ENCODE measurements at places on chromosomes 2 and 18.

DNA sequence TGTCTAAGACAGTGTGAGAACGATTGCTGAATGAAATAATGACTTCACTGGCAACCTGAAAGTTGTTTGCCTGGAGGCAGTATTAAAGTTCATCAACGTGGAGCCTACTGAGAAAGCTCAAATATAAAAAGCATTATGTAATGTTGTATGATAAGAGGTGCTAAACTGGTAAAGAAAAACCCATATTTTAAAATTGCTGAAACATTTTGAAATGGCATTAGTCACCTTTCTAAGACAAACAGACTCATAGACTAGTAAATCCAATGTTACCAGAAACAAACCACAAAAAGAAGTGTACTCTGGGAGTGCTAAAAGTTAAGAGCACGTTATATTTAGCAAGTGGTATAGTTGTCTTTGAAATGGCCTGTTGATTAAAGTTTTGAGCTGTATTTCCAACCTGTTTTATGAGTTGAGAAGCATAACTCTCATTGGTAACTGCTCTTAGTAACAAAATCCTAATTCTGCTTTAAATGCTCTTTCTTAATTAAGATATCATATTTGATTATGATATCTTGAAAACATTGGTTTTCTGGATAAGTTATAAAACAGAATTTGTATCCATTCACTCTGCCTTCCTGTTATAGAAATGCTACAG, 62.7 kb downstream of the CYP1B1 start:
- DNase-seq: no peak

DNA sequence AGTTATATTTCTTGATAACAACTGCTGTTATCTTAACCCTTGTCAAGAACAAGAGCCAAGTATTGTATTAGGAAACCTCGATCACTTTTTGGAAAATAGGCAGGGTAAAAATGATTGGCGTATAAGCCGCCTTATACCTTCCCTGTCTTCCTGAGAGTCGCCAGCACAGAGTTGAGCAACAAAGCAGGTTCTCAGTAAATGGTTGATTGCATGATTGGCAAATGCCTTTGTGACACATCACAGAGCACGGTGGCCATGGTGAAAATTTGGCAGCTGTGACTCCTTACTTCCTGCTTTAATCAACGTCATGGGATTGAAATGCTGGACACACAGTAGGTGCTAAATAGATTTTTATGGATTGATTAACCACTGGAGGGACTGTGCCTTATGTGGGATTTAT, 3.9 kb upstream of the KLHL29 start:
- DNase-seq: no peak

DNA sequence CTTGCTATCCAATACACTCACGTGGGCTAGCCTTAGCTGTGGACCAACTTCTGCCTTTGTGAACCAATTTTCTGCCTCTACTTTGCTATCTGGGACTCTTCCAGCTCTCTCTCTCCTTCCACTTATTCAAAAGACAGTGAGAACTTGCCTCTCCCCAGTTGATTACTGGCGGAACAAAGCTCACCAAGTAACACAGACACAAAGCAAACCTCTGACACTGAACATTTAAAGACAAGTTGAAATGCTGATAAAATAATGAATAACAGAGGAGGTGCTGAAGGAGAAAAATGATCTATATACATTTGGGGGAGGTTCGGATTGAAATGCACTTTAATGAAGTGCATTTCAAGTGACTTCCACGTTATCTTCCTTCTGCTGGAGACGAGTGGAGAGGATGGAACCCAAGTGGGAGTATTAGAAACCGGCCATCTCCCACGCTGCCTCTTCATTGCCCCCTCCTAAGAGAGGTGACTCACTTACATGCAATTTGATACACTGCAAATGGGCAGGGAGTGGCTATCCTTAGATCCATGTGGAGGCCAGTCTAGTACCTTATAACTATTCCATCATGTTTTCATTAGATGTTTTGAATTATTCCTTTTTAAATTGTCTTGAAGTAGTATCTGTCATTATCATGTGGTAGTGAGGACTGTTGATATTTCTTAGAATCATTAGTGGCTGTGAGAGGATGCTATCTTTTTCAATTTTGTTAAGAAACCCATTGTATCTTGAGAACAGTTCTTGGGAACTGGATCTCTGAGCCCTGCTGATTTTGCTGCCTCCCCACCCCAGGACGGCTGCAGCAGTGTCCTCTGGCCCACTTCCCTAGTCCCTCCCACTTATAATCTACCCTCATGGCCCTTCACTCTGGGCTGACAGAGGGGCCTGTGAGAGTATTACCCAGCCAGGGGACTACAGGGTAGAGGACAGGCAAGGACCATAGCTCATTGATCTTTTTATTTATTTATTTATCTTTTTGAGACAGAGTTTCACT, 6.0 kb upstream of the GLI2 start:
- no peak for DNase-seq

- no peak for DNase-seq
Measured at GRCh38 chr2:129078548-129078947, 759.9 kb upstream of the HS6ST1 start.

DNA sequence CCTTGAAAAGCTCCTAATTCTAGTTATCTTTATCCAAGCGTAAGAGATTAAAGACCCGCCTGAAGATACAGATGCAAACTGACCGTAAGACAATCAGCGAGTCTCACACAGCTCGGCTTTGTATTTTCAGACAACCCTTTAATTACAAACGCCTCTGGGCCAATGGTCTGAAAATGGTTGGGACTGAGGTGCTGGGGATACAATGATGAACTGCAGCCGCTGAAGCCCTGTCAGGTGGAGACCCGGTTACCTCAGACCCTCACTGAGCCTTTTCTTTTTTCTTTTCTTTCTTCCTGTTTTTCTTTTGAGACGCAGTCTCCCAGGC, 715 bp upstream of the CFAP36 start:
- no peak for DNase-seq

- no peak for DNase-seq
Measured at GRCh38 chr18:28176948-28177827, at the start of gene CDH2. Gene CDH2, minus strand, starts transcription at chr18:28177130. Its CDS starts 108 bp downstream, at chr18:28177022.

- no peak for DNase-seq
Measured at GRCh38 chr2:80560326-80560725, 255.8 kb upstream of the LRRTM1 start.

GRCh38 chr2:182897137-182897536, 30.7 kb upstream of the FRZB start:
- DNase-seq: no peak

DNA sequence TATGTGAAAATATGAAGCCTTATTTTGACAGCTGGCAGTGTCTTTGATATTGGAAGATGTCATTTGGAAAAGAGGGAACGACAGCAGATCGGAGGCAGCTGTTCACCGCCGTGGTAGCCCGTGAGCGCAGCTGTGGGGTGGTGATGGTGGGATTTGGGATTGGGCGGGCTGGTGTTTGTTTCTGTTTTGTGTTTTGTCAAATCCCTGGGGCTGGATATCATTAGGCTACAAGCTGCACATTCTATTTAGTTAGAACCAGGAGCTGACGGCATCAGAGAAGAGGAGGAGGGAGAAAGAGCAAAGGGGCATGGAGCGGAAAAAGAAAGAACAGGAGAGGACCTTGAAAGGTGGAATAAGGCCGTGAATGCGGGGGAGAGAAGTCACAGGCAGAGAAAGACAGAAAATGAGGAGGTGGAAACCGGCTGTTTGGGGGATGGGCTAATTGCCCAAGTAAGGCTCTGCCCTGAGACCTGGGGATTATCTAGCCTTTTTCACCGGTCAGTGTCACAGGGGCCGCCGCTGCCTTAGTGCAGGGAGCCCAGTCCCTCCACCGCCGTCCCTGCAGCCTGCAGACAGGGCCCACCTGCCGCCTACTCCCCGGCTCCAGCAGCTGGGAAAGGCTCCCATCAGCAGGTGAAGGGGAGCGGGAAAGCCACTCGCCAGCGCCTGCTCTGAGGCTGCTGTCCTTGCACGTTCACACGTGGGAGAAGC, 88.0 kb downstream of the ZCCHC2 start:
- no peak for DNase-seq

GRCh38 chr18:69596345-69596744, 195.7 kb downstream of the DOK6 start:
- no peak for DNase-seq

DNA sequence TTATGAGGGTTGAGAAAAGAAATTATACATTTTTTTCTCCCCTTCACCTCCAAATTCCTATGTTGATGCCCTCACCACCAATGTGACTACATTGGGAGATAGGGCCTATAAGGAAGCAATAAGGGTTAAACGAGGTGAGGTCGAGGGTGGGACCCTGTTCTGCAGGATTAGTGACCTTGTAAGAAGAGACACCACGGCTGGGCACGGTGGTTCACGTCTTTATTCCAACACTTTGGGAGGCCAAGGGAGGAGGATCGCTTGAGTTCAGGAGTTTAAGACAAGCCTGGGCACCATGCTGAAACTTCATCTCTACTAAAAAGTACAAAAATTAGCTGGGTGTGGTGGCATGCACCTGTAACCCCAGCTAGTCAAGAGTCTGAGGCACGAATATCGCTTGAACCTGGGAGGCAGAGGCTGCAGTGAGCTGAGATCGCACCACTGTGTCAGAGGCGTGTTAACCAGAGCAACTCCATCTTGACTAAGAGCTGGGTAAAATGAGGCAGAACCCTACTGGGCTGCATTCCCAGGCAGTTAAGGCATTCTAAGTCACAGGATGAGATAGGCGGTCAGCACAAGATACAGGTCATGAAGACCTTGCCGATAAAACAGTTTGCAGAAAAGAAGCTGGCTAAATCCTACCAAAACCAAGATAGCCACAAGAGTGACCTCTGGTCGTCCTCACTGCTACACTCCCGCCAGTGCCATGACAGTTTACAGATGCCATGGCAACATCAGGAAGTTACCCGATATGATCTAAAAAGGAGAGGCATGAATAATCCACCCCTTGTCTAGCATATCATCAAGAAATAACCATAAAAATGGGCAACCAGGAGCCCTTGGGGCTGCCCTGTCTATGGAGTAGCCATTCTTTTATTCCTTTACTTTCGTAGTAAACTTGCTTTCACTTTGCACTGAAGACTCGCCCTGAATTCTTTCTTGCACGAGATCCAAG, 77.0 kb downstream of the NCAPH start:
- DNase-seq: no peak

DNA sequence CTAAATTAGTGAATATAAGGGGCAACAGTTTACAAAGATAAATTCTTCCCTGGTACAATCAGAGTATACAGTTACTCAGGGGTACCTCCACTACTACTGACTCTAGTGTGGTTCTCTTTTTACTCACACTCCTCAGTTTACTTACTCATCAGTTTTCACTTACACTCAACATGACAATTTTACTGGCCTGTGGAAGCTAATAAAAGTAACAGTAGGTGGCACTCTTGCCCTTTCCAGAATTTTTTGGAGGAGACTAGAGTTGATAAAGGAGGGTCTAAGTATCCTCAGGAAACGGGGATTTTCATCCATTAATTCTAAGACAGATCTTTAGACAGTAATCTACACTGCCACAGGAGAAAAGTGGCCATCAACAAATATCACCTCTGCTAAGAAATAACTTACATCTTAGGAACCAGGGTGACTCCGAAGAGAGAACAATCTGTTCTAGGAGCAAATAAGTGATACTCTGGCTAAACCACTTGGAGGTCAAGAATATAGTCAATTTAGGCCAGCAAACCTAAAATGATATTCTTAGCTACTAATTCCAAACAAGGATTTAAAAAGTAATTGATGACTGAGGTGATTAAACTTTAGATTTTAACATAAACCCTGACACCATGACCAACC, 61.3 kb downstream of the ATL2 start:
- no peak for DNase-seq

DNA sequence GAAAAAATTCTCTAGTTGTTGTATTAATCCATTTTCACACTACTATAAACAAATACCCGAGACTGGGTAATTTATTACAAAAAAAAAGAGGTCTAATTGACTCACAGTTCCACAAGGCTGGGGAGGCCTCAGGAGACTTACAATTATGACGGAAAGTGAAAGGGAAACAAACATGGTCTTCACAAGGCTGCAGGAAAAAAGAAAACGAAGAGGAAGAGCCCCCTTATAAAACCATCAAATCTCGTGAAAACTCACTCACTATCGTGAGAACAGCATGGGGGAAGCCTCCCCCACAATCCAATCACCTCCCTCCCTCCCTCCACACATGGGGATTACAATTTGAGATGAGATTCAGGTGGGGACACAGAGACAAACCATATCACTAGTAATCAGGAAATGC, 61.7 kb upstream of the SPTBN1 start:
- no peak for DNase-seq

DNA sequence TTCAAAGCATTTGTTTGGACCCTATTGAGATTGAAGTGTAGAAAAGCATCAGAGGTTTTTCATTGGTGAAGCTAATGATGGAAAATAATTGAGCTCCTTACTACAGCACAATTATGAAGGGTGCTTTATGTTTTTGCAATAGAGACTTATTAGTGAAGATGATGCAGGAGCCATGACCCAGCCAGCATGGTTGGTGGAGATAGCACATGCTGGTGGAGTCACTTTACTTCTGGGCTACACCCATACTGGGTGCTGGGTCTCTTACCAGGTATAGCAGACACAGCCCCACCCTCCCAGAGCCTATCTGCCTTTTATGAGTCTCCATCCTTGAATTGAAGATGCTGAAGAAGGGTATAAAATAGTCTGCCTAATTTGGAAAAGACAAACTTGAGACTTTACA, 3.6 kb downstream of the ACP1 start:
- no peak for DNase-seq

GRCh38 chr2:176491172-176491904, 222.1 kb downstream of the MTX2 start:
- DNase-seq: no peak

DNA sequence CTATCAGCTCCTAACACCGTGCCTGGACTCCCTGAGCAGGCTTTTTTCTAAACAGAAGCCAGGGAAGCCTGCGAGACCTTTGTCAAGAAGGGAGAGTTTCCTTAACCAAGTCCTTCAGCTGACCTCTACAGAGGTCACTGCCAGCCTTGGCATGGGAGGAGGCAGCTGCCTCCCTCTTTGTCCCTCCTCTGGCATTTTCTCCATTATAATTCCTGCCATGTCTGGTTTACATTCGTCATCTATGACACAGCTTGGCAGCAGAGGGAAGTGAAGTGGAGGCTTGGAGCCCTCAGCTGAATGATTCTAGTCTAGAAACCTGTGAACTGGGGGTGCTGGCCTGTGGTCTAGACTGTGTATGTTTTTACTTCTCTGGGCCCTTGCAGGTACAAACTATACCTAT, 22.5 kb downstream of the LIPG start:
- DNase-seq: no peak

DNA sequence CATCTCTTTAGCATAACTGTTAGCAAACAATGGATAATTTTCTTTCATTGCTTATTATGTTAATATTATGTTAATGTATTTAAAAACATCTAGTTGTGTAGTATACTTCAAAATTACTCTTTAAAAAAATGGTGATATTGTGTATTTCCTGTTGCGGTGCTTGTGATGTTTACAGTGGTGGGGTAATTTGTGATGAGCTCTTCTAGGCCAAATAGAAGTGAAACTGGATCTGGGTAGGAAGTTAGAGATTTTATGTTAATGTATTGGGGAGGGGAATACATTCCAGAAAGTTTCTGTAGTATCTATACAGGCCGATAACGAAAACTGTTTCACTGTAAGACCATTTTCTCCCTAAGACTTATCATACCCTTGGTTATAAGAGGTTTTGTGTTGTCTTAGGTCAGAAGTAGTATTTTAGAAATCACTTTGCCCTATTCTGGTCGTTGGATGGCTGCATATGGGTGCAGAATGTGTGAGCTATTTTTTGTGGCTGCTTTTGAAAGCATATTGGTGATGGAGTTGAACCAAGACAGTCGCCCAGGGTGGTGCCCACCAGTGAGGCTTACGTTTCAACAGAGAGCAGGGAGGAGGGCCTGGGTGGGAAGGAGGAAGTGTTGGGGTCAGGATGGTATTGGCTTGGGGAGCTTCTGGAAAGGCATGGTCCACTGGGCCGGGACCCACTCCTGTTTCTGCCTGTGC, 5.8 kb downstream of the TSHZ1 start:
- DNase-seq: no peak

Data from CD4-positive, alpha-beta T cell (primary cell).